SJCRH30 (cell line): ENCODE measurements at places on chromosomes 1 and 21.

- no peak for DNase-seq
- H3K27ac ChIP-seq = no peak overlapping the region
- H3K27me3 ChIP-seq = peaks cover 4% of the 10 kb centered on the region; the same call in 1 of the 2 replicates
- no peak overlapping the region for H3K4me3 ChIP-seq
- H3K4me1 ChIP-seq = peaks cover 3% of the 10 kb centered on the region; the same call in 1 of the 2 replicates
Observed at GRCh38 chr1:113253187-113253586, 137.1 kb upstream of the MAGI3 start.

- no peaks in the 10 kb centered on the region for H3K4me1 ChIP-seq
- H3K36me3 ChIP-seq = no peaks in the 10 kb centered on the region
- no peak for DNase-seq
- H3K4me3 ChIP-seq = no peak overlapping the region
- no peaks in the 10 kb centered on the region for H3K27me3 ChIP-seq
Observed at GRCh38 chr1:190957565-190957964, 479.9 kb upstream of the BRINP3 start.

DNA sequence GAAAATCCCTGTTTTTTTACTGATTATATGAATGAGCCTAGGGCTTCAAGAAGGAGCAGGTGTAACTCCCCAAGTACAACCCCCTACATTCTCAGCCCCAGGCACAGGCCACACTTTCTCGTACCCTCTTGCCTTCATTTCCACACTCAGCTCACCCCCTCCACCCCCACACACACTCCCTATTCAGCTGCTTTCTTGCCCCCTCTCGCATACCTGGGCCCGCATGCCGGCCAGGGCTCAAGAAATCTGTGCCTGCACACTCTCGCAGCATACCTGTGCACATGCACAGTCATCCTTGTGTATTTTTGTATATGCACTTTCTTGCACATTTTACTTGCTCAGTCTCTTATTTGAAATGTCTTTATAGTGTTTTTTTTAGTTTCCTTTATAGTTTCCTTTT, 2.0 kb downstream of the PTPRF start:
- peaks cover 12% of the 10 kb centered on the region; the same call in 1 of the 2 replicates for H3K4me1 ChIP-seq
- no peak overlapping the region for H3K4me3 ChIP-seq
- no peak overlapping the region for H3K27ac ChIP-seq
- no peak for DNase-seq

- DNase-seq = no peak
- no peaks in the 10 kb centered on the region for H3K27me3 ChIP-seq
- H3K27ac ChIP-seq = no peak overlapping the region
Observed at GRCh38 chr1:91725618-91725988, 160.3 kb downstream of the TGFBR3 start.

GRCh38 chr1:23020706-23021405, 1.6 kb downstream of the KDM1A start:
- peaks cover 4% of the 10 kb centered on the region; the same call in 1 of the 2 replicates for H3K36me3 ChIP-seq
- H3K27ac ChIP-seq = peak overlapping the region; percentile 61
- H3K4me1 ChIP-seq = 0 out of 2 replicates have a peak, but pooled peaks cover 3% of the 10 kb centered on the region
- peak overlapping the region; percentile 96 for H3K4me3 ChIP-seq
- H3K27me3 ChIP-seq = no peaks in the 10 kb centered on the region
